Omental fat pad (tissue), 4 donors: ENCODE measurements at places on chromosomes 13 and 19. TPM values are rescaled to one million over a fixed set of nuclear protein-coding genes. Genes with fewer than 3 reads are reported as not detected.

Gene SGTA
- total RNA-seq = 37.9 TPM

Gene ZNF382
- total RNA-seq = 4.2 TPM

Gene DNAAF3
- total RNA-seq = not detected

Gene SOX21
- total RNA-seq = not detected
